ENCODE measurements at places on chromosomes 5 and 9.

- no peak for DNase-seq
These were observed 1132.9 kb upstream of the WWC1 start for GRCh38 chr5:167158588-167158987.

GRCh38 chr5:112396430-112396829 lies 22.6 kb downstream of the EPB41L4A start:
- no peak for DNase-seq

GRCh38 chr5:7088849-7089248 lies 307.1 kb upstream of the ADCY2 start:
- no peak for DNase-seq

- DNase-seq: no peak
These were observed 17.8 kb downstream of the SHC3 start for GRCh38 chr9:89160806-89161205.

DNA sequence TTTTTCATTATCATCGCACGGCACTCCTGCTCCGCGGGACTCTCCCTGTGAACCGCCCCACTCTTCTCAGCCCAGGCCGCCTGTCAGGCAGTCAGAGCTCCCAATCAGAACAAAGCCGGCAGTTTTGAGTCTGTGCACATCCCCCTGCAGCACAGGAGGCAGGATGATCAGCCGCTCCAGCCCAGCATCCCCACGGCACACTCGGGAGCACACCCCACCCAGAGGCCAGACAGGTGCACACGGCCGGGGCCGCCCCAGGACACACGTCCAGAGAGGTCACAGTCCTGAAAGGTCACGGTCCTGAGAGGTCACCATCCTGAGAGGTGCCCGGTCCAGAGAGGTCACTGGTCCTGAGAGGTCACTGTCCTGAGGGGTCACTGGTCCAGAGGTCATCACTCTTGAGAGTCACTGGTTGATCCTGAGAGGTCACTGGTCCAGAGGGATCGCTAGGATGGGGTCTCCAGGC lies 8.4 kb downstream of the TPPP start:
- no peak for DNase-seq

DNA sequence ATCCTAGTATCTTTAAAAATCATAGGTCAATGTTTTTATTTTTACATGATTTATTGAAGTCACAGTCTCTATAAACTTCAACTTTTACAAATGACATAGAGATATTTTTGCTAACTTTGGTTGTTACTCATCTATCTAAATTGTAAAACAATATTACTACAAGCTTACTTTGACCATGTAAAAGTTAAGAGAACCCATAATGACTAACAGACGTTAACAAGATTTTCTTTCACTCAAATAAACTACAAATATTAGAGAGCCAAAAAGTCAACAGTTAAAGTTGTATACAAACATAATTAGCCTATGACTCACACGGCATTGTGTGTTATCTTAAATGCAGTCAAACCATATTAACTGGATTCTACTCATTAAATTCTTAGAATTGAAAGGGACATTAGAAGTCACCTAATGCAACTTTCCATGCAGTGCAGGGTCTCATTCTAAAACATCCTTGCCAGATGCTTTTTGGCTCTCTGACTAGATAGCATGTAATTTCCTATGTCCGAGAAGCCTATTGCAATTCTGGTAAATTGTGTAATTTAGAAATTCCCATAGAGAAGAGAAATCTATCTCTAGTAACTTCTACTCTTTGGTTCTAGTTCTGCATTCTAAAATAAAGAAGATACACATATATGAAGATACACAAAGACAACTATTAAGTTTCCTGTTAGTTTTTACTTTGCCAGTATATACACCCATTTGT lies 42.2 kb upstream of the UGT3A2 start:
- no peak for DNase-seq

Data from activated CD8-positive, alpha-beta memory T cell treated with anti-CD3 and anti-CD28 coated beads for 4 hours (primary cell).